ENCODE measurements at places on chromosomes 2 and 18.
A peak's percentile ranks its signal among the peaks of the same experiment; 100 is the strongest.

DNA sequence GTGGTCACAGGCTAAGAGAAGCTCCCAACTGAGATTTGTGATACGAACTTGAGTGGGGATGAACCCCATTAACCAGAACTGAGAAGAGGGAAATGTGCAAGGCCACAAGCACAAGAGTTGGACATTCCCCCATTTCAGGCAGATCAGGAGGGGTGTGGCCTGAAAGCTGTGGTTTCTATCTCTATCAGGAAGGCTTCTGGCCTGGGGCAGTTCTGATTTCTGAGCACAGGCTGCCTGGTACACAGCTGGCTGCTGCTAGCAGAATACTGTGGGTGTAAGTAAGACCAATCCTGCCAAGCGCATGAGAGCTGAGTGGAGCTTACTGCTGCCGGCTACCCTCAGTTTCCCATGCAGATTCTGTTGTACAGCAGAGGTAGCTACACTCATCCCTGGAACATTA, 484.6 kb downstream of the SATB2 start:
- DNase-seq, result no peak

DNA sequence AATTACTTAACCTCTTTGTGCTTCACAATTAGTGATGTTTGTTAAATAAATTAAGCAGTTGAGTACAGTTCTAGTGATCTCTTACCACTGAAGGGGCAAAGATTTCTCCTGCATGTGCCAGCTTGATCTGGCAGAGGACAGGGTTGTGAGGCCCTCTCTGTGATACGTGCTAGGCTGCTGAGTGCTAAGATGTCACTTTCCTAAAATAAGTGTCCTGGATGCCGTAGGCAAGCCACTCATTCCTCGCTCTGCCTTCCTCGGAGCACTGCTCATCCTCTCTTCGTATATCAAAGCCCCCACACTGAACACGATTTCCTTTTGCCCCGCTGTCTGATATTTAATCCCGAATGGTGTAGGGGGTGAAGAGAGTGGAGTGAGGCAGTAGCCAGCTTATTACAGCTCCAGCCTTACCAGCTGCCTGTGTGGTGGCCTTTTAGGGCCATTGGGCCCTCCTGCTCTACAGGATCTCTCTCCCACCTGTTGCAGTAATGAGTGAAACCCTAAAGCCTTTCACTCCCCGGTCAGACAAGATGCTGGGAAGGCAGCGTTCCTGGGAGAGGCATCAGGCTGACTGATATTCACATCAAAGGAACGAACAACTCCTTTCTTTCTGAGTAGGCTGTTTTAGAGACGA, 40.5 kb downstream of the PTPRM start:
- DNase-seq, result no peak

DNA sequence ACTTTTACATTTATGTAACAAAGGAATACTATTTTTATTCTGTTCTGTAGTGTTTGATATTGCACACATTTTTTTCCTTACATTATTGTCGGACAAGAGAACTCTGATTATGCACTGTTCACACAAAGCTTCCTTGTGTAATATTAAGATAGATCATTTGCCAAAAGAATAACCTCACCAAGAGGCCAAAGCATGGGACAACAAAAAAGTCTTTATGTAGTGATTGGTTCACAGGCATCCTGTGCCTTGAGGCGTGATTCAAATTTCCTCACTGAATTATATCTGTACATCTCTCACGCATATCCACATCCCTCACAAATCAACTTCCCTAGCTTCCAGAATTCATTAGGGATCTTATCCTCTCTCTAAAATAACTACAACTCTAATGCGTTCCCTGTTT, 642.7 kb downstream of the NR4A2 start:
- no peak for DNase-seq

DNA sequence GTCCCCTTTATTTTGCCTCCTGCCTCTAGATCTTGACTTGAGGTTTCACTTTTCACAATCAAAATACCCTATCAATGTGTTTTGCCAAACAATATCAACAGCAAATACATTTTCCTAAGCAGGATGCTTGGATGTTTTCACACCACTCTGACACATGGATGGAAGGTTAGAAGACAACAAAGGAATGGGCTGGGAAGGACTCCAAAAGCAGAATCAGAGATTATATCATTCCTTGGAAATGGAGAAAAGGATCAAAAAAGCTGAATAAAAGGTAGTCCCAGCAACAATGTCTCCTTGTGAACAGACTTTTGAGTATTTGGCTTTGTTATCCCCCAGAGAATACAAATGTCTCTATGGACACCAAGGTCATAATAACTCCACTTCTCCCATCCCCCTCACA, 170.8 kb downstream of the ETAA1 start:
- no peak for DNase-seq

- DNase-seq, result no peak
These were observed 7.0 kb downstream of the SLC35F6 start for GRCh38 chr2:26770986-26771586.

DNA sequence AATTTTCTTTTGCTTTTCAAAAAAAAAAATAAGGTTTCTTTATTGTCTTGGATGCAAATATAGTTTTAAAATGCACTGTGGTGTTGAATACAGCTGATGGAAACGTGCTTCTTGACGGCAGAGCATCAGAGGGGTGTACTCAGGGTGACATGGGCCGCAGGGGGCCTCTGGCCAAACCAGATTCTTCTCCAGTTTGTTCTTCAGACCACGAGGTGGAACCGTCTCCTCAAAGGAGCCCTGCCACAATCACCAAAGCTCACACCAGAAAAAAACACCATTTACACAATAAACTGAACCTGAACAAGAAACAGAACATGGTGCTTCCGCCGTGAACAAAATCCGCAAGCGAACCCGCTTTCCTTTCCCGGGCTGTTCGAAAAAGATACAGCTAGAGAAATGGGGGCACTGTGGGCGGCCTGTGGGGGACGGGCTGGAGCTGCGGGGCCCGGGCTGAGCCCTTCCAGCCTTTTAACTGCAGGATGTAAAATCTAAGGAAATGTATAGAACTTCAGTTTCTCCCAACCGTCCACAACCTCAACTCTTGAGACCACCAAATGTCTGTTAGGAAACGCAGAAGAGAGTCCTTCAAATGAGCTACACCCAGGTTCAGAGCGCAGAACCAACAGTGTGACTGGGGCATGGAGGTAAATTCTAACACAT, 34.5 kb downstream of the PSMG2 start:
- DNase-seq, result no peak

GRCh38 chr18:6161549-6161948, 253.2 kb downstream of the L3MBTL4 start:
- DNase-seq, result no peak

DNA sequence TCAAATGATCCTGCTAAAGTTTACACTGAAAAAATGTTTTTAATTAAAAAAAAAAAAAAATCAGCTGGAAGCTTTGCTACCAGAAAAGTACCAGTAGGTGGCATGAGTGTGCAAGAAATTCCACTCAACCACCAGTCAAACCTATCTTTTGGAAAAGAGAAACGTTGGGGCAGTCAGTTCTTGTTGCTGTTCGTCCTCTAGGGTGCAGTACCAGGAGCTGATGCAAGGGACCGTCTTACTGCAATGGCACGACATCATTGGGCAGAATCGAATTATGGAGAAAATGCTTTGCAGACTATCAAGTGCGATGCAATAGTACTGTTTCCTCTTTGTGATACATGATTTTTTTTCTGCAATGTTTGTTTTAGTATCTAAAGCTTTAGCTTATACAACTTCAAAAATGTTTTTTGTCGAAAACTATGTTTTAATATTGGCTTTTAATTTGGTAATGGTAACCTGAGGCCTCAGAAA, 18.3 kb downstream of the YPEL5 start:
- DNase-seq, result peak; percentile 74

GRCh38 chr2:159160954-159161353, 125.5 kb downstream of the WDSUB1 start:
- no peak for DNase-seq

DNA sequence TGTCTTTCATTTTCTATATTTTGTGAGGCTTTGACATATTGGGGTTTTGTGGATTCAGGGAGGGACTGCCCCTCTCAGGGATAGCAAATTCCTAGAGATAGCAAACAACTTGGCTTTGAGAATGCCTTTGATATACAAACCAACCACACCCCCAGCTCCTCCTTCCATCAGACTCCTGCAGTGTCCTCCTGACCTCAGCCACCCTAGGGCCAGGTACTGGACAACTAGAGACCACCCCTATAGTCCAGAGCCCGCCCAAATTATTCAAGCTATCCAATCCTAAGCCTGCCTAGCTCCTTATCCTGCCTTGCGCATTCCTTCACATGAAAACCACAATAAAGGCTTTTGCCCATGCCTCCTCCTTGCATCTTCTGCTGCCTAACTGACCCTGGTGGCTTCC, 22.9 kb upstream of the STAM2 start:
- DNase-seq, result no peak

- no peak for DNase-seq
These were observed 17.7 kb upstream of the CCNYL1 start for GRCh38 chr2:207693641-207694249.

DNA sequence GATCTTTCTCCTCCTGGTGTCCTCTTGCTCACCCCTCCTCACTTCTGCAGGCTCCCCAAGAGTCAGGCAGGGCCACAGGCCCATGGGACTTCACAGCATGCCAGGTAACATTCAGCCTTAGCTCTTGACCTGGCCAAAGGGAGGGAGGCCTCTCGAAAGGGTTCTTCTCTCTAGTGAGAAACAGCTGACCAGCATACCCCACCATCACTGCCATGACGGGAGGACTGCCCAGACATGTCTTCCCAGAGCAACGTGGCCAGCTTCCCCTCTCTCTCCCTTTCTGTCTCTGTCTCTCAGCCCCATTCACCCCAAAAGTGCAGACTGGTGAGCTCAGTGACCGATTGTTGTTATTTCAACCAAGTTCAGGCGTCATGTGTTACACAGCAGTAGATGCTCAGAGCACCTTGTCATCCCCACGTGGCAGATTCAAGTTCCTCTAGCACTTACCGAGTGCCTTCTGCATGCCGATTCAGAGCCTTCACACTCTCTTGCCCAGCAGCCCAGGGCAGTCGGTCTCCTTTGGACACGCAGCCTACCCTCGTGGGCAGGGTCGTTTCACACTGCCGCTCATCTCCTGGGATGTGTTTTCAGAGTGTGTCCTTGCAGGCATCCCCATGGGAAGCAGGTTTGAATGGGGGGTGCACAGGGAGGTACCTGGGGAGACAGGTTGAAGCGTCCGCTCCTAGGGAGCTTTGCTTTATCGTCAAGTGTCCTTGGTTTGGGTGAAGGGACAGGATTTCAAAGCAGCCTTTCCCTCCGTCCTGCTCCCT, 259.9 kb downstream of the NDUFA10 start:
- DNase-seq, result no peak

- no peak for DNase-seq
These were observed 43.4 kb downstream of the ITGB6 start for GRCh38 chr2:160156665-160157064.

- no peak for DNase-seq
These were observed 595 bp downstream of the PARD6G start for GRCh38 chr18:80246445-80247392.

- no peak for DNase-seq
These were observed 1.5 kb downstream of the ZNF532 start for GRCh38 chr18:58866066-58866772.

- no peak for DNase-seq
These were observed 15.8 kb downstream of the PMAIP1 start for GRCh38 chr18:59915606-59916005.

GRCh38 chr2:230542751-230543150, 126.8 kb downstream of the SP100 start:
- no peak for DNase-seq

- no peak for DNase-seq
These were observed 208.9 kb downstream of the LPIN1 start for GRCh38 chr2:11955314-11955713.

GRCh38 chr2:18402831-18403230, 157.6 kb downstream of the RDH14 start:
- no peak for DNase-seq

GRCh38 chr18:62499263-62499650, 23.6 kb upstream of the ZCCHC2 start:
- DNase-seq, result no peak

- DNase-seq, result no peak
These were observed 89.0 kb upstream of the BOD1L2 start for GRCh38 chr18:57057890-57058289.

DNA sequence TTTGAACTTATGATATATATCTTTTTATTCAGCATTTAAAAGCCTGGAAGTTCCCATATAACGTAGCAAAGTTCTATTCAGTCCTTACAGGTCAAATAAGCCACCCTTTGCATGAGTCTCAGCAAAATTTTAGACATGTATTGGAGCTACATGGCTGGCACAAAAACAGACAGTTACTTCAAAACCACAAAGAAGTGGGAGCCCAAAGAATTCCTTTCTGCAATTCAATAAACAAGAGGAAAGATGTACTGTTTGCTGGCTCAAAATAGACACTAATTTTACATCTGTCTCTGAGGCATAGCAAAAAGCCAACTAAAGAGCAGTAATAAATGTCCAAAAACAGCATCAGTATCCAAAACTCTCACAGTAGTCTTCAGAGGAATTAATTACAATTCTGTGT, 87.0 kb downstream of the ZEB2 start:
- no peak for DNase-seq

DNA sequence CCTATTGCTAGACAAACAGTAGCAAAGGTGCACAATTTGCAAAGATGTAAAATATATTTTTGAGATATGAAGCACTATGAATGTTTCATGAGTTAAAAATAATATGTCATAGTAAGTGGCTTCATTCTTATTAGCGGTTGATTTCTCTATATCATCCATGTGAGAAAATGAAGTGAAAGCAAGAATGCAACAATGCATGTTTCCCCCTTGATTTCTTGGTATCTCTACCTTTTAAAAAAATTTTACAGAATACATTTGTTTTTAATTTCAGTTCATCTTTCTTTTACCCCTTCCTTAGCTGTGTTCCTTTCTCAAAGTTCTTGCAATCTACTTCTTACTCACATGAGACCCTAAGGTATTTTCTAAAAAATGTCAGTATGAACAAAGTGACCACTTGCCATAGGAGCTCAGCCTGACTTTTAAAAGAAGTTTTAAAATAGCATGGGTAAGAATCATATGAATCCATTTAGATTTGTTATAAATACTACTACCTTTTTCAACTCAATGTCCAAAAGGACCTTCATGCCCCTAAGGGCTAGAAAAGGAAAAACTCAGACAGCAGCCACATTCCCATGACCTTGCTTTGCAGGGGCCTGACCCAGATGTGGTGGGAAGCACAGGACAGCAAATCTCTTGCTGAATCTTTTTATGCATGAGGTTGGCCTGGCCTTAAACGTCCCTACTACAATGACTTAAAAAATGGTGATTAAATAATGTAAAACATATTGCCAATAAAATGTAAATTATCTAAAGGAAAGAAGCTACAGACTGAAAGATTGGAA, 14.8 kb upstream of the SLC38A11 start:
- DNase-seq, result no peak

DNA sequence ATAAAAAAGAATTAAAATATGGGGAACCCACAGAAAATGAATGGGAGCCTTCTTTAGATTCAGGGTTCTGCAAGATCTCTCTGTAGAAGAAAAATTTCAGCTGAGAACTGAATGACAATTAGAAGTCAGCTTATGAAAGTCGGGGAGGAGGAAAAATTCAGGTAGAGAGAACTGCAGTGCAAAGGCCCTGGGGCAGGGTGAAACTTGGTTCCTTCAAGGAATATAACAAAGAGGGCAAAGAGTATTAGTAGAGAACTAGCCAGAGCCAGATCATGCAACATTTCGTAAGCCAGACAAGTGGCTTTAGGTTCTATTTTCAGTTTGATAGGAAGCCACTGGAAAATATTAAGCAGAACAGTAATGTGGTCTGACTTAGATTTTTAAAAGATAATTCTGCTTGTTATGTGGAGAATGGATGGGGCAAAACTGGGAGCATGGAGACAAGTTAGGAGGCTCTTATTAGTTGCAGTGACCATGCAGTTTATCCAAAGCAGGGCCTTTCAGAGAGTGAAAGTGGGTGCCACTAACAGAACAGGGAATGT, 27.9 kb downstream of the RAB27B start:
- no peak for DNase-seq

GRCh38 chr2:206255003-206255402, 19.5 kb upstream of the ZDBF2 start:
- no peak for DNase-seq

Data from NCI-H187 treated with DMSO at 0.1 percent for 48 hours (cell line).